GM12865 (cell line): ENCODE measurements at places on chromosomes 4 and X.

- DNase-seq, result no peak
These were observed 28.6 kb downstream of the SLC16A2 start for GRCh38 chrX:74449937-74450330.

GRCh38 chrX:129599499-129599898, 55.3 kb downstream of the APLN start:
- no peak for DNase-seq

GRCh38 chr4:128141866-128142265, 80.8 kb downstream of the LARP1B start:
- no peak for DNase-seq

- no peak for DNase-seq
These were observed at the start of gene FAT1 for GRCh38 chr4:186723292-186724057. FAT1 (minus strand) TSS chr4:186723856; CDS start chr4:186709827, 14,029 bp downstream.

GRCh38 chr4:76611616-76612207, 176.7 kb downstream of the SHROOM3 start:
- no peak for DNase-seq

GRCh38 chr4:67446811-67447210, 98.5 kb downstream of the CENPC start:
- DNase-seq, result no peak

DNA sequence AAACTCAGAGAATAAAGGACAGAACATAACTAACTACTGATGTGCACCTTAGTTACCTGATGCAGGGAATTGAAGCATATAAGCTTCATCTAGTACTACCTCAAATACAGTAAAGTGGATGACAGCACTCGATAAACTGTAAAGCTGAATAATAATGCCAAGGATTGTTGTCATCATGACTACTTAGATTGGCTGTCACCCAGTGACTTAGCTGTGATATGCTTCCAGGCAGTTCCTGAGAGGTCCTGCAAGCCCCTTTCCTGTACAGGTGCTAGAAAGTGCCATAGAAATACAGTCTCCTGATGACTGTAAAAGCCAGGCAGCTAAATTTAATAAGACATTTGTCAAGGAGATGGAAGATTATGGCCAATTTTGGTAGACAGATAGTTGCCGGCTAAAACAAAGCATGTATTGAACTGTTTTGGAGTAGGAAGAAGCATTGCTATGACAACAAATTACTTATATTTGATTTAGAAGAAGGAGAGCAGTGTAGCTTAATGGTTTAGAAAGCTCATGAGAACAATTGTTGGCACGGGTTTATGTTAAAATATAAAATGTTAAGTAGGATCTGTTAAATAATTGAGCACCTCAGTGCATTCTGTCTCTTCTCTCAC, 29.7 kb downstream of the TMEM164 start:
- DNase-seq, result no peak

DNA sequence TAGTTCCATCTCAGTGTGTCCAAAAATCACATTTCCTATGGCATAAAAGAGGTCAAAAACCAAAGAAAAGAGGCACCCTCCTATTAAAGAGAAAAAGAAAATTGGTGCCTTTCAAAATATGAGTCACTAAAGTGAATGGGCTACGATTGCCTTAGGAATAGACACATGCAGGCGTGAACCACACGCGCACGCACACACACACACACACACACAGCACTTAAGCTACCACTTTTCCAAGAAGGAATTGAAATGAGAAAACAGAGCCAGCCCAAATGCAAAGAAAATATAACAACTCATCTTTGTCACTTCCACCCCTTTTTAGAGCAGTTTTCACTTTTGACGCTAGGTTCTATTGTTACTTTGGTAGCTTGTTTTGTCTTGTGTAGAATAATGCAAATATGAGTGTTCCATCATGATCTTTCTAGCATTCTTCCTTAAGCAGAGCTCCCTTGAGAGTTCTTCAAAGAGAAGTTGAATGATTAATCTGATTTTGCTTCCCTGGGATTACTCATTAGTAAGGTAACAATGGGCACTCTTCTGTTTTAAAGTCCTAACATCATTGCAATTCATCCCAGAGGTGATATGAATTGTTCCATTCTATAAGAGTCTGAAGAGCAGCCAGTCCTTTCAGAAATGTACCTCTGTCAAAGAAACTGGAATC, 239.2 kb upstream of the GNPDA2 start:
- DNase-seq, result no peak
